ENCODE measurements at places on chromosomes 12 and 14.

DNA sequence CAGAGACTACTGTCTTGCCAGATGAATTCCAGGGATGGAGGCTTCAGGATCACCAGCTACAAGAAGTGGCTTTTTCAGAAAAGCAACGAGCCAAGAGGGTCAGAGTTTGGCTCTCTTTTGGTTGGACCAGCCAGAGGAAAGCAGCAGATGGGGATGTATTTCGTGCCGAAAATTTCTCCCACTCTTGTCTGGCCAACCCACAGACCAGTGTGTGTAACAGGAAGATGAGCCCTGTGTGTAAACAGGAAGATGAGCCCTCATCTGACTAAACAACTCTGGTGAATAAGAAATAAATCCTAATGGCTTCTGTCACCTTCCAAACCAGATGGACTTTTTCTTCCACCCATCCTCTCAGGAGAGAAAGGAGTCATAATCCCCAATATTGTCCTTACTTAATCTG, 13.1 kb downstream of the GPR68 start:
- DNase-seq: no peak

DNA sequence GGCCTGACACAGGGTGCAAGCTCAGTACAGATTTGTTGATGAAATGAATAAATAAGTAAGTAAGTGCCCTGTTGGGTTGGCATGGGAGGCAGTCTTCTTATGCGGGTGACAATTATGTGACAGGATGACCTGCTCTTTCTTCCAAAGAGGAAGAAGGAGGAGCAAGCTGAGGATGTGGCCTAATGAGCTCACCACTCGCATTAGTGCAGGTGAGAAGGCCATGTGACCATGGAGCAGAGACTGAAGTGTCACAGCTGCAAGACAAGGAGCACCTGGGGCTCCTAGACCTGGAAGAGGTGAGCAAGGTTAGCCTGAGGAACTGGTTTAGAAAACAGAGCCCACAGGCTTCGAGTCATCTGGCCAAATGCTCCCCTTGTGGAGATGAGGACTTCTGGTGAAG, 34.9 kb downstream of the LRTM2 start:
- no peak for DNase-seq

GRCh38 chr14:42192738-42193653, 586.3 kb downstream of the LRFN5 start:
- no peak for DNase-seq

DNA sequence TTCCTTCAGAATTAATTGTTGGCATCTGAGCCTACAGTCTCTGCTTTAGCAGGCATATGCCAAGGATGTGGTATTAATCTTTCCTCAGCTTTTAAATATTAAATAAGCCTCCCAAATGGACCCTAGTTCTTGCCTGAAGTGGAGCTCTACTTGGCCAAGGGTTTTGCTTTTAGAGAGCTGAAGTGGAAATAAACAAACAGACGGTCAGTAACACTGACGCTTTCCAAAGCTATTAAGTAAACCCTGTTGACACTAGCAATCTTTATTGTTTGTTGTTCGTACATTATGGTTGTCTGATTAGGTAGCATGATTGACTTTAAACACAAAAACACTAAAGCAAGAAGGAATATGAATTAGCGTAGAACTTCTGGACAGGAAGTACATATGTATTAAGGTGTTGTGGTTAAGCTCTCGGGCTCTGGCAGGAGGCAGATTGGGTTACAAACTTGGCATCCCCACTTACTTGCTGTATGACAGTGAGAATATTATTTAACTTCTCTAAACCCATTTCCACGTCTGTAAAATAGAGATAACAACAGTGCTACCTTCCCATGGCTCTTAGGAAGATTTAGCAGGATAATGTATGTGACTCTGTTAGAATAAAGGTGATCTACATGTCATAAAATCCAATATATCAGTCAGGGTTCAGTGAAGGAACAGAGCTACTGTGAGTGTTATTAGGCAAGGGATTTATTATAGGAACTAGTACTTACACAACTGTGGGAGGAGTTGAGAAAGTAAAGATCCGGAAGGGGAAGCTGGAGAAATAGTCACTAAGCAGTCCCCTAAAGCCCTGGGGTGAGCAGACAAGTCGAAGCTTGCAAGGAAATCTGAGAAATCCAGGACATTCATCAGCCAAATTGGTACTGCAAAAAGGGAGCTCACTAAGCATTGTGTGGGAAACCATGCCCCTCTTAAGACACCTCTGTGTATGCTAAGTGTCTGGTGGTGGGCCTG, 92.2 kb upstream of the ATF7IP start:
- DNase-seq: peak; percentile 8

- no peak for DNase-seq
Observed at GRCh38 chr14:68619790-68620574, 172.9 kb downstream of the ZFP36L1 start.

DNA sequence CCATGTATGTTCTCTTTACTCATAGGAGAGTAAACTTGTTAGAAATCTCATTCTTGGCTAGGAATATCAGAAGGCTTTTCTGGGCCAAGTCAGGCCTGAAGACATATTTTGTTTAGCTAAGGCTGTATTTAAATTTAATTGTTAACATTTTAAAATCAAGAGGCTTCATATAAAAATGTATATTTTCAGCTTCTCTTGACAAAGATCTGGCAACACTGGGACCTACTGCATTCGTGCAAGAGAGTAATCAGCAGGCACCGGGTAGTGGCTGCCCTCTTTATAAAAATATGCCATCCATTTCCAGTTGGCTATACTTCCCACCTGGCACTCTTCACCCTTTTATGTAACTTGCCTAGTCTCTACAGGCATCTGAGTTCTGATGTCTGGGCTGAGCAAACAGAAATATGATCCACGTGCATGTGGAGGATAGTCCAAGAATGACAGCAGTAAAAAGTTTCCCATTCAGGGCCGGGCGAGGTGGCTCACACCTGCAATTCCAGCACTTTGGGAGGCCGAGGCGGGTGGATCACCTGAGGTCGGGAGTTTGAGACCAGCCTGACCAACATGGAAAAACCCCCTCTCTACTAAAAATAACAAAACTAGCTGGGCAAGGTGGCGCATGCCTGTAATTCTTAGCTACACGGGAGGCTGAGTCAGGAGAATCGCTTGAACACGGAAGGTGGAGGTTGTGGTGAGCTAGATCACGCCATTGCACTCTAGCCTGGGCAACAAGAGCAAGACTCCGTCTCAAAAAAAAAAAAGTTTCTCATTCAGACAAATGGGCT, 2.0 kb upstream of the SOS2 start:
- DNase-seq: no peak

- DNase-seq: no peak
Observed at GRCh38 chr14:101223127-101223526, 319.6 kb upstream of the RTL1 start.

GRCh38 chr14:54524410-54524809, 14.7 kb downstream of the CGRRF1 start:
- DNase-seq: no peak

DNA sequence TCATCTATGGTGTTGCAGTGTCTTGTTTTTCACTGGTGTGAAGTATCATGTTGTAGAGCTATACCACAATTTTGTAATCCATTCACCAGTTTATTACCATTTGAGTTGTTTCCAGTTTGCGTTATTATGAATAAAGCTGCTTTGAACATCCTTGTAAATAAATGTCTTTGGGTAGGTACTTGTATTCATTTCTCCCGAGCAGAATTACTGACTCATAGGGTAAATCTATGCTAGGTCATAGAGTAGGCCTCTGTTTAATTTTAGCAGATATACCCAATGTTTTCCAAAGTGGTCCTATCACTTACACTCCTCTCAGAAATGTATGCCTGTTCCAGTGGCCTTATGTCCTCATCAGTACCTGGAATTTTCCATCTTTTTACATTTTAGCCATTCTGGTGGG, 6.6 kb upstream of the GOLGA5 start:
- DNase-seq: no peak

GRCh38 chr14:61476754-61477410, 155.5 kb downstream of the PRKCH start:
- no peak for DNase-seq

- DNase-seq: peak; percentile 77
Observed at GRCh38 chr14:64337888-64338615, 43.9 kb upstream of the ESR2 start.

DNA sequence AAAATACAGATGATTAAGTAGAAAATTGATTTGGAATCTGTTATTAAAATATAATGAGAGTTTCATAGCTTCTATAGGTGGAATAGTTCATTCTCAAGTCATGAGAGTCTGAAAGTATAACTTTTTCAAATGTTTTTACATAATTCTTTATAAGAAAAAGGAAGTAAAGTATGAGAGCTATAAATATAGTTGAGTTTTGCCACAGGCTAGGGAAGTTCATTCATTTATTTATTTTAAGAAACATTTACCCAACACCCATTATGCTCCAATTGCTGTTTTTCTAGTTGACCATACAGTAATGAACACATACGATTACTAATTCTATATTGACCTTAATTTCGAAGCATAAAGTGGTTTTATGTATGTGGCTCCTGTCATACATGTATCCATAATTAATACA, 24.8 kb downstream of the LRRIQ1 start:
- DNase-seq: no peak

- DNase-seq: no peak
Observed at GRCh38 chr14:94022532-94023411, 3.4 kb upstream of the OTUB2 start.

GRCh38 chr14:79253576-79253975, 957.7 kb downstream of the DIO2 start:
- no peak for DNase-seq

GRCh38 chr12:130764475-130765185, 48.5 kb upstream of the RIMBP2 start:
- no peak for DNase-seq

- no peak for DNase-seq
Observed at GRCh38 chr12:69901221-69901905, 76.3 kb downstream of the MYRFL start.

DNA sequence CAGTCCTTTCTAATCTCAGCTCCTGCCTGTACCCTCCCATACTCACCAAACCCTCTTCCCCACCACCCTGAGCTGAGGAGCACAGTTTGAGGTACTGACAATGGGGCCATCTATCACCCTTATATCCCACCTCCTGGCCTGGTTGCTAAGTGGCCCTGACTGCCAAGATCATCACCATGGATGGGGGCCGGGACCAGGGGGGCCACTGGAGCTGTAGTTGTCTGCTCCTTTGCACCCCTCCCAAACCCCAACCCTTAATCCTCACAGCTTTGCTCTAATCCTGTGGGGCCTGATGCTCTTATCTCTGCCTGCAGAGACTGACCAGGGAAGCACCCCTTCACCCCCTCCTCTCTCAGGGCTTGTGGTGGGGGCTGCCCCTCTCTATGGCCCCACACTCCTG, 395 bp upstream of the GNB3 start:
- DNase-seq: no peak

DNA sequence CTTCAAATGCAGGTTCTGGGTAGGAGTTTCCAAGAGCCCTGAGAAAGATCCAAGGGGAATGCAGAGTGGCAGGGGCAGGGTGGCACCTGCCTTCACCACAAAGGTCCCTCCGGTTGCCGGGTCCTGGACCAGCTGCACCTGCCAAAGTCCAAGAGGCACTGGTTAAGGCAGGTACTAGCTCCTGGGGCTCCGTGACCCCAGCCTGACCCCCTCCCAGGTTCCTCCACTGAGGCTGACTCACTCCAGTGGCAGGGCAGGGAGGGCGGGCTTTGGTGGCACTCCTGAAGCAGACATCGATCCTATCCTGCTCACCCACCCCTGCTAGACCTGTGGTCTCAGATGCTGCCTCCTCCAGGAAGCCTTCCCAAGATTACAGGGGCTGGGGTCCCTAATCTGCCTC, 11.4 kb downstream of the RPS6KL1 start:
- no peak for DNase-seq

DNA sequence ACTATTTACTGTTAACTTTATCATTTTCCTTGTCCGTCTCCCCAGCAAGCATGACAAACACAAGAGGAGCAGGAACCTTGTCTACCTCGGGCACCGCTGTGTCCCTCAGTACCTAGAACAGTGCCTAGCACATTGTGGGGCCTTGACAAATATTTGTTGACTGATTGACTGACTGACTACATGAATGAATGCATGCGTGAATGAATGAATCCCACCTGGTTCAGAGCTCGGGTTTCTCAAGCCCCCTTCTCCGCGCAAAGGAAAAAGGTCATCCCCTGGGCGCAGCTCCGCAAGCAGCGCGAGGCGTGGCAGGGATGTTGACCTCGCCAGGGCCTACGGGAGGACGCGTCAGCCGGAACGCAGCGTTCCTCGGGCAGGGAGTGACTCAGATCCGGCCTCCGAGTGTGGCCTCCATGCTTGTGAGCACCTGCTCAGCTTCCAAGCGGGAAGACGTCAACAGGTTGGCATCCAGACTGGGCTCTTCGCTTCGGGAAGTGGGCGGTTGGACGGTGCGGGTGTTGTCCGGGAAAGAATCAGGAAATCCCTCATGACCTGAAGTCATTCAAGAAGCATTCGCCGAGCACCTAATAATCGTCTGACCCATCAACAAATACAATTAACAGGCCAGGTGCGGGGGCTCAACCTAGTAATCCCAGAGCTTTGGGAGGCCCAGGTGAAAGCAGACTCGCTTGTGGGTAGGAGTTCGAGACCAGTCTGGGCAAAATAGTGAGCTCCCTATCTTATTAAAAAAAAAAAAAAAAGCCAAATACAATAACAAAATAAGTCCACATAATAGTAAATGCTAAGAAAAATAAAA, 13.9 kb upstream of the UBC start:
- DNase-seq: no peak

GRCh38 chr12:3262470-3262869, 185.3 kb downstream of the TSPAN9 start:
- no peak for DNase-seq

DNA sequence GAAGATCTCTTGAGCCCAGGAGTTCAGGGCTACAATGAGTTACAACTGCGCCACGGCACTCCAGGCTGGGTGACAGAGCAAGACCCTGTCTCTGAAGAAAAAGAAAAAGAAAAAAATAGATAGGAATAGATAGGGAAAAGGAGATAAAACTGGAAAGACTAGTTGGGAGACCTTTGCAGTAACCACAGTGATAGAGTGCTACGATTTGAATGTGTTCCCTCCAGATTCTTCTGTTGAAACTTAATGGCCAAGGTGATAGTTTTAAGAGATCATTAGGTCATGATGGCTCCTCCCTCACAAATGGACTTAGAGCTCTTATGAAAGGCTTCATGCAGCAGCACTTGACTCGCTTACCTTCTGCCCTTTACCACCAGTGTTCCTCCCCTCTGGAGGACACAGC, 13.5 kb upstream of the ATF1 start:
- DNase-seq: no peak

- no peak for DNase-seq
Observed at GRCh38 chr12:123013185-123014095, 33.0 kb downstream of the ARL6IP4 start.

DNA sequence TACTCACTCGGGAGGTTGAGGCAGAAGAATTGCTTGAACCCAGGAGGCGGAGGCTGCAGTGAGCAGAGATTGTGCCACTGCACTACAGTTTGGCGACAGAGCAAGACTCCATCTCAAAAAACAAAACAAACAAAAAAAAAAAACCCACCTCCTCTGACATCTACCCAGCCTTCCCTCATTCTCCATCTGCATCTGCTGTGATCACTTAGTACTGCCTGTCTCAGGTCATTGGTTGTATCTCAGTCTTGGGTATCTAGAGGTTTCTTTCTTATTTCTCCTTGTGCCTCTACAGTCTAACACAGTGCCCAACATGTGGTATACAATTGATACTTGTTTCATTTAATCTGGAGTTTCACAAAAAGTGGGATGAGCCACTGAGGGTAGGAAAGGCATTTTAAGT, 5.3 kb downstream of the LTBP2 start:
- DNase-seq: no peak

- DNase-seq: no peak
Observed at GRCh38 chr12:12791756-12792369, 6.4 kb downstream of the APOLD1 start.

- no peak for DNase-seq
Observed at GRCh38 chr12:112939761-112940381, 1.6 kb downstream of the OAS3 start.
